ENCODE measurements at places on chromosomes 16 and 17.

DNA sequence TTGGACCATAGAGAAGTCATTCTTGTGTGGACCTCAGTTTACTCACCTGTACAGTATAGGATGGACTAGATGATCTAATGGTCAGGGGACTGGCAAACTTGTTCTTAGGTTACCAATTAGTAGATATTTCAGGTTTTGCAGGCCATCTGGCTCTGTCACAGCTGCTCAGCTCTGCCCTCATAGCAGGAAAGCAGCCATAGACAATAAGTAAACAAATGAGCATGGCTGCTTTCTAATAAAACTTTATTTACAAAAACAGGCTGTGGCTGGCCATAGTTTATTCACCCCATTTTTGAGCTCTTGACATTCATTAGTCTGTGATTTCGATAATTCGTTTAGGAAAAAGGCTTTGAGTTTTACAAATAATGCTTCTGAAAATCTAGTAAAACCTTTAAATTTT lies 12.7 kb downstream of the BPTF start:
- no peak for DNase-seq

GRCh38 chr16:68234188-68235107 lies 1.5 kb downstream of the ESRP2 start:
- DNase-seq, result no peak

DNA sequence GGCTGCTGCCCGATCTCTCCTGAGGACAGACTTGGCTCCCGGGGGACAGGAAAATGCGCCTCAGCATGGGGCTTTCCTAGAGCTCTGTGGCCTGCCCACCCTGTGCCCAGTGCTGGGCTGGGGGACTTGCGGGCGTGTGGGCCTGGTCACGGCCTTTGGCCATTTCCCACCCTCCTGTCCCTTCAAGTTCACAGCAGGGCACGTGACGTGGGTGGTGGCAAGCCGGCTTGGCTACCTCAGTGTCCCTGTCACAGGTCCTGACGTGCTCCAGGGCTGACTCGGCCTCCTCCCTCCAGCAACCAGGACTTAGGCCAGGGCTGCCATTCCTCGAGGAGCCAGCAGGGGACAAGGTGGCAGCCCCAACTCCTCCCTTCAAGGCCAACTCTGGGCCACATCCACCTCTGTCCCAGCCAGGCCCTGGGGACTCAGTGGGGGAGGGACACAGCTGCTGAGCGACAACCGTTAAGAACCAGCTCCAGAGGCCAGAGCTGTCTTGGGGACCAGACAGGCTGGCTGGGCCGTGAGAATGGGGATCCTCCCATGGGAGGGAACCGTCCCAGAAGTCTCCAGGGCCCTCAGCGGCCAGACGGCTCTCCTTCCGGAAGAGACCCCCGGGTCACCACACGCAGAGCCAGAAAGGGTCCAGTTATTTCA lies 981 bp upstream of the UNC13D start:
- DNase-seq, result peak; percentile 89

- DNase-seq, result no peak
Measured at GRCh38 chr17:44097110-44097958, 26.1 kb downstream of the HDAC5 start.

GRCh38 chr16:56199164-56199563 lies 7.9 kb downstream of the GNAO1 start:
- DNase-seq, result peak; percentile 32

DNA sequence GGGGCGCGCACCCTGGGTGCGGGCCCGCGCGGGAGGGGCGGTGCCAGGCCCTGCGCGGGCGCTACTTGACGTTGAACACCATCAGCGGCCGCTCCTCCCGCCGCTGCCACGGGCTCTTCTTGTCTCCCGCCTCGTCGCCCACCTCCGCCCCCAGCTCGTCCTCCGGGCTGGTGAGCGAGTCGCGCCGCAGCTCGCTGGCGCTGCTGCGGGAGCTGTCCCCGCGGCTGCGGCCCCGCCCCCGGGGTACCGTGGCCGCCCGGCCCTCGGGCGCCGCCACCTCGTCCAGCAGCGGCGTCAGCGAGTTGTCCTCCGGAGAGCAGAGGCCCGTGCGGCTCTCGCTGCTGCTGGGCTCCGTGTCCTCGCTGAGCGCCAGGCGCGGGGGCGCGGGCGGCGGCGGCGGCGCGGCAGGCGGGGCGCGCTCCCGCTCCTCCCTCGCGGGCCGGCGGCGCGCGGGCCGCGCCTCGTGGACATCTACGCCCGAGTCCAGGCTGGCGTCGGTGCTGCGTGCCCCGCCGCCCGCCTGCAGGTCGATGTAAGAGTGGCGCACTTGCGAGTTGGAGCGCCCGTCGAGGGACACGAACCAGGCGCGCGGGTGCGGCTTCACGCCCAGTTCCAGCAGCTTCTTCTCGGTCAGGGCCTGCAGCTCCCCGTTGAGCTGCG lies 8.7 kb downstream of the GRN start:
- no peak for DNase-seq

All from GM18507 (cell line).